Suppressor macrophage treated with lipopolysaccharide for 1 hour (primary cell): ENCODE measurements at places on chromosomes 2 and 18.

GRCh38 chr2:57314682-57315081, 731.9 kb upstream of the VRK2 start:
- DNase-seq: no peak

- no peak for DNase-seq
Measured at GRCh38 chr2:128076461-128077106, 14.4 kb upstream of the UGGT1 start.

DNA sequence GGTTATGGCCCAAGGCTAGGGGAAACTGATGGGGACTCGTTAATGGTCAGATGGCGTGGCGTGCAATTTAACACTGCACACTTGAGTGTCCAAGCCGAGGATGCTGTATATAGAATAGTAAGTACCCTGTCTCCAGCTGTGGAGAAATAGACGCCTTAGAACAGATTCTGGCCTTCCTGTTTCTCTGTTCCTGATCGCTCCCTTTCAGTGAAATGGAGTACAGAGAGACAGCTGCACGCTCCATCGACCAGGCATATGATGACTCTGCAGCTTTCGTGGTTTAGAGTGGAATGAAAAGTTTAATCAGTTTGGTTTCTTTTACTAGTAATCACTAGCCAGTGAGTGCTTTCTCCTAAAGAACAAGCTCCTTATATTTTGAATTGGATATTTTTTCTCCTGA, 213.4 kb downstream of the NEDD4L start:
- DNase-seq: no peak

DNA sequence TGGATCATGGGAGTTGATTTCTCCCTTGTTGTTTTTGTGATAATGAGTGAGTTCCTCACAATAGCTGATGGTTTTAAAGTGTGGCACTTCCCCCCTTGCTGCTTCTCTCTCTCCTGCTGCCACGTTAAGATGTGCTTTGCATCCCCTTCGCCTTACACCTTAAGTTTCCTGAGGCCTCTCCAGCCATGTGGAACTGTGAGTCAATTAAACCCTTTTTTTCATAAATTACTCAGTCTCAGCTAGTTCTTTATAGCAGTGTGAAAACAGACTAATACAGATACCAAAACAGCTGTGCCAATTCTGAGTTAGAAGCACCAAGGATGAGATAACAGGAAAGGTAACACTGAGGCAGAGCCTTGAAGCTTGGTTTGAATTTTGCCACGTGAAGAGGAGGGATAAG, 44.7 kb downstream of the ITSN2 start:
- no peak for DNase-seq

DNA sequence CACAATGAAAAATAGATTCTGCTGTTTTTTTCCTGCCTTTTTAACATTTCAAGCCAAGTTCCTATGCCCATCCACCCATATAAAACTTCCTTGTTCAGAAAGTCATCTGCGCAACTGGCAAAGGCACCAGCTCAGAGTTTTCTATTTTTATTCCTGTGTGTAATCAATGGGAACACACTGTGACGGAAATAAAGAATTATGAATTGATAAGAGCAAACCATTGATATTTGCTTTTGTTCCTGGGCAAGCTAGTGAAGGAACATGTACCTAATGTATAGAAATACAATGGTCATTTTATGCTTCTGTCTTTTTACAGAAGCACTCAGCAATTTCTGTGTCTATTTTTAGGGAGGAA, 30.8 kb upstream of the AAK1 start:
- peak; percentile 32 for DNase-seq

DNA sequence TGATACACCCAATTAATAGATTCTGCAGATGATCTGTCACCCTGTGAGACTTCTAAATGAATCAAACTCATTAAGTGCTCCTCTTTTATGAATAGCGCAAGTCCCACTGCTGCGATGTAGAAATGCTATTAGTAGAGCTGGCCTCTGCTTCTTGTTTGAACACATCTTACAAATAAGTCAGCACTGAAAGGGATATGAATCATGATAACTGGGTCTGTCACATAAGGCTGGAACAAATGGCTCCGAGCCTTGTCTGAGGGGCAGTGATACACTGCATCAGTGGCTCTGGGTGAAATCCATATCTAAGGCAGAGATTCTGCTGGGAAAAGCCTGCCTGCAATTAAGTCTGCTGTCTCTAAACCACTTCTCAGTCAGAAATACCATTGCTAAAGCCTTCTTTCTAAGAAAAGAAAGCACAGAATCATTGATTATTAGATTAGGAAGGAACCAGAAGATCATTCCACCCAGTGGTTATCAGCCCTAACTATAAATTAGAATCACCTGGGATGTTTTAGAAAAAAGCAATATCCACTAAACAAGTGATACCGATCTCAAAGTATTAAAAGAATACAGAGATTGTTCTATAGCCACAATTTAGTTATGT, 75.2 kb downstream of the SLC5A7 start:
- no peak for DNase-seq

GRCh38 chr2:29207352-29208148, 92.3 kb downstream of the CLIP4 start:
- no peak for DNase-seq

DNA sequence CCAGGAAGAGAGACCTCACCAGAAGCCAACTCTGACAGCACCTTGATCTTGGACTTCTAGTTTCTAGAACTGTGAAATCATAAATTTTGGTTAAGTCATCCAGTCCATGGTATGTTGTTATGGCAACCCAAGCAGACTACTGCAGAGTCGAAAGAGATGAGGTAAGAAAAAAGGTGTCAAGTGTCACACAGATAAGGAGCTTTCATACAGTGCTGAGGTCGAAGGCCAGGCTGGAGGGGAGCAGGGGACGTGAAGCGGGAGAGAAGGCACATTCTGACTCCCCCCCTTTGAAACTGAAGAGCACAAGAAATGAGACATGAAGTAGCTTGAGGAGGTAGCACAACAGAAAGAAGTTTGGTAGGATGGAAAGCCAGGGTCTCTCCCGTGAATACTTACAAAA, 110.4 kb downstream of the ALK start:
- no peak for DNase-seq

GRCh38 chr2:174350018-174350417, 15.3 kb downstream of the SP9 start:
- no peak for DNase-seq

DNA sequence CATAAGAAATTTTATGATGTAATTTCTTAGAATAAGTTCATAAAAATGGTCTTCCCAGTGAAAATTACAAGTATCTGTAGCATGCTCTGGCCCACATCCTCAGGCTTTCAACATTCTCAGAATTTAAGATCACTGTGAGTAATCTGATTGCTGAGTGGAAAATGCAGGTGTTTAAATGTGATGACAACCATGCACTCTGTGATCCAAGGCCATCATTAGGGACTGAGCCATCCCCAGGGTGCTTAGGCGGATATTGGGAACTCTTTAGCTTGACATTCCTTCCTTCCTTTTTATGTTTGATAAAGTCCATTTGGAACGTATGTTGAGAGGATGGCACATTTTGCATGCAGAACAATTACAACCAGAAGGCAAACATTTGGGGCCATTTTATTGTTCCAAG, 95.5 kb downstream of the ARL4C start:
- DNase-seq: no peak

DNA sequence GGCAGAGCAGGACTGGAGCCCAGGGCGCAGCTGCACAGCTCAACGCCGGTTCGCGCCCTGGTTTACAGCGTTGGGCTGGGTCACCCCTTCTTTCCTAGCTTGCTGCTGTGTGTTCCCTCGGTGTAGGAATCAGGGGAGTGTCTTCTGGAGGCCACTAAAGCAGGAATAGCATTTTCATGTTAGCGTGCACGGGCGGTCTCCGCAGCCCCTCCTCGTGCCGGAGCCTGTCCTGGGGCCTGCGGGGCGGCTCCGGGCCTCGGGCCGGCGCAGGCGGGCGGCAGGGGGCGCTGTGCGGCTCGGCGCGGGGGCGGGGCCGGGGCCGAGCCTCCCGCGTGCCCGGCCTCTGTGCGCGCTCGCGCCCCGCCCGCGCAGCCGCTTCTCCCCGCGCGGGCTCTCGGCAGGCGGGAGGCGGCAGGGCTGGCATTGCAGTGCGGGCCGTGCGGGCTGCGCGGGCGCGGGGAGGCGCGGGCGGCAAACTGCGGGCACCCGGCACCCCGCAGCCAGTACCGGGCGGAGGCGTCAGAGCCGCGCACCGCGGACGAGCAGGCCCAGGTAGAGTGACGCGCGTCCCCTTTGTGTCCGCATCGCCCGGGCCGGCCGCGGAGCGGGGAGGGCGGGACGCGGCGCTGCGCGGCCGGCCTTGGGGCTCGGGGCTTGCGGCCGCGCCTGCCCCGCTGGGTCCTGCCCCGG, at the start of gene RNF144A:
TSS of gene RNF144A (plus strand) at position 342 of the 690 bp plus-strand sequence. CDS start 79,515 bp downstream, outside the sequence.
- DNase-seq: peak; percentile 94

- peak; percentile 44 for DNase-seq
Measured at GRCh38 chr18:25832001-25832604, 258.3 kb downstream of the SS18 start.

- DNase-seq: peak; percentile 63
Measured at GRCh38 chr2:190413421-190413820, 5.3 kb downstream of the MFSD6 start.

GRCh38 chr2:71220743-71221142, 6.2 kb downstream of the PAIP2B start:
- DNase-seq: no peak

GRCh38 chr18:39053571-39053970, 1488.0 kb upstream of the CELF4 start:
- no peak for DNase-seq

DNA sequence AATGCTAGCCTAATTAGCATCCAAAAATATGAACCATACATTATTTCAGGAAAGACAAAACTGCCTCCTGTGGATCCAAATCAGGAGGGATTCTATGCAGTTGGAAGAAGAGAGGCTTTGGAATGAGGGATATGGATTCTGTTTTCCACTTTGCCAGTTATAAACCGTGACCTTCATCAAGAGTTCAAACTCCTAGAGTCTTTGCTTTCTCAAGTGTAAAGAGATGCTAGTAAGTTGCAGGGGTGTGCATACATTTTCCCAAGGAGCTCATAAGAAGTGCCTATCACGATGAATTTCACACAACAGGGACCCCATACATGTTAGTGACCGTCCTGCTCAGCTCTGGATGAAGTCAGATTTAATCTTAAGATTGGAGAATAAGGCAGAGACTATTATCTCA, 542.5 kb downstream of the SOX11 start:
- DNase-seq: no peak

DNA sequence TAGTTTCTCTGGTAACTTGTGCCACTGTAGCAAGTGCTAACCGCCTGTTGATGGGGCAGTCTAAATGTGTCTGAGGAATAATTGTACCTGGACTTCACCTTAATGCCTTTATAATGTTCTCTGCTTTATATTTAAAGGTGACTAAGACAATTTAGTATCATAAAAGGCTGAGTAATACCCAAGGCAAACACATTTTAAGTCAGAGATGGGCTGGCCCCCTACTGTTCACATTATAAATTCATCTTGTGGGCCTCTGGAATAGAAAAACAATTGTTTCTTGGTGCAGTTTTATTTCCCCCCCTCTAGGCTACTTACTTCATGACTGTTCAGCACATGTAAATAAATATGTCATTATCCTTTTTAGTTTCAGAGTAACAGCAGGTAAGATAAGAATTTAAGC, 559.3 kb upstream of the PIK3C3 start:
- DNase-seq: no peak

GRCh38 chr2:73141896-73142295, 29.1 kb upstream of the RAB11FIP5 start:
- peak; percentile 28 for DNase-seq

DNA sequence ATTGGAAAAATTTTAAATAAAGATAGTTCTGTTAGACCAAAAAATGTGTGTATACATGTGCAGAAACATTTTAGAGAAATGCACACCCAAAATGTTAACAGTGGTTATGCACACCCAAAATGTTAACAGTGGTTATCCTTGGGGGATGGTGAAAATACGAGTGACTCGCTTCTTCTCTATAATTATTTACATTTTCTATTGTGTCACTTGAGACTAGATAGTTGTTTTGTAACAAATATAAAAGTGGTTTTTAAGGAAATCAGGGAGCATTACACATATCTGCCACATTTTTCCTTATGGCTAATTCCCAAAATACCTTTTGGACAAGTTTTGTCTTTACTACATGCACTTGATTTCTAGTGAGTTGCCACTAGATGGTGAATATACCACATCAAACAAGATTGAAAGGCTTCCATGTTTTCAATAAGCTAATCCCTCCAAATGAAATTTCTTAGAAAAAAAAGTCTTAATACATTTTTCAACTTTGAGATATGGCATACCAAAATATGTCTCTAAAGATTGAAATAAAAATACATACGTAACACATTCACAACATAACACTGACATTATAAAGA, 9.0 kb upstream of the HIBCH start:
- DNase-seq: no peak

GRCh38 chr2:109258905-109259540, 130.0 kb downstream of the SH3RF3 start:
- no peak for DNase-seq

DNA sequence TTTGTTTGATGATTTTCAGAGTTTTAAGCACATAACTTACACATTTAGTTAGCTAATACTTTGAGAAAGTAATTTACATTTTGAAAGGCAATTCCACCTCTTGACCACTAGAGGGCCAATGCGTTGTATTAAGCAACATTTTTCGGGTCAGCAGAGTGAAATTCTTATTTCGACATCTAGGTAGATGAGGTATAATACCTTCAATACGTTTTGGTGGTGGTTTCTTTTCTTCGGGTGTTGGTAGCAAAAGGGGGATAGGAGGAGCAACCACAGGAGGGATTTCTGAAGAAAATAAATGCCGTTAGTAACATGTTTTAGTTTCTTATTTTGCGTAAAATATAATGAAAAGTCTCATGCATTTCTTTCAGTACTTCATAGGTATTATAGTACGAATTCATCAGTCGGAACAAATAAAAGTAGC, 106.3 kb downstream of the TTN start:
- DNase-seq: peak; percentile 74

DNA sequence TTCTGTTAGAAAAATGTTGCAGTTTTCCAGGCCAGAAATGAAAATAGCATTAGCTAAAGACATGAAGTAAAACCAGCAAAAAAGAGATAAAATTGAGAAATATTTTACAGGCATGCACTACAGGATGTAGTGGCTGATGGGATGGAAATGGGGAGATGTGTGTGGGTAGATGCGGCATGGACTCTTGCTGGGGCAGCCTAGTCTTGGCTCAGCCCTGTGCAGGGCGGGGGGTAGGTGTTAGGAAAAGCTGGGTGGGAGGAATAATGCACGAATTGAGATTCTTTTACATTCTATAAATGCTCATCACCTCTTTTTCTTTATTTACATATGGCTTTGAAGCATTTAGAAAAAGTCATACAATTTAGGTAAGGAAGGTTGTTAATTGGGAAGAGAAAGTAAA, 334.2 kb downstream of the NUP35 start:
- no peak for DNase-seq
